Psoas muscle (tissue), 8 donors: ENCODE measurements at places on chromosomes 2 and 18. TPM values are rescaled to one million over a fixed set of nuclear protein-coding genes. Genes with fewer than 3 reads are reported as not detected.

DNA sequence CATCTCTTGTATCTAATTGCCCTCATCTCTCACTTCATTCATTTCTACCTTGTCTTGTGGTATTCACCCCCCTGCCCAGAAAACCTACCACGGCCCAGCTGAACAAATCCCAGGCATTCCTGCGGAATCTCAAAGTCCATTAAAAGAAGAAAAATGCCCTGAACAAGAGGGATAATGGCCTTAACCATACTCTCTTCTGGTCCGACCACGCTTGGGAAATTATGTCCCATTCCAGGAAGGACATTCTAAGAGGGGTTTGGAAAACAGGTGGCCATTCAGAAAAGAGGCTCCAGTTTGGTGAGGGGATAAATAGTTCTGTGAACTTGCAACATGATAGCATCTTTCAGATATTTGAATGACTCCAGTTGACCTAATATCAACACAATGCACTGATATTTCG is 349.9 kb upstream of the ZNF521 start:
- no peak for DNase-seq

- no peak for DNase-seq
These were observed 57.4 kb upstream of the PGAP1 start for GRCh38 chr2:196983934-196984333.

- DNase-seq: no peak
These were observed 9.8 kb downstream of the FZD7 start for GRCh38 chr2:202043475-202043874.

DNA sequence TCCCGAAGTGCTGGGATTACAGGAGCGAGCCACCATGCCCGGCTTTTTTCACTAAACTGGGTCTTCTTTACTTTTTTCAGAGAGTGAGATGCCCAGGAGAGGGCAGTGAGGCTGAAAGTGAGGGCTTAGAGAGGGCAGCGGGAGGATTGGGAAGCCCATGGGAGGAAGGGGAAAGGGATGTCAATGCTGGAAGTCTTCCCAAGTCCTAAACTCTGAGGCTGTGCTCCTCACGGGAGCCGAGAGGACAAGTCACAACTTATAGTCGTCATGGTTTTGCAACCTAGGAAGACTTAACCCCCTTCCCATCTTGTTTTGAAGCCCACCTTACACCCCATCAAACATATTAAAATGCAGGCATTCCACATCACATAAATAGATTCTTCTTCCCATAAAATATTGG is 15.1 kb upstream of the MEP1B start:
- no peak for DNase-seq

DNA sequence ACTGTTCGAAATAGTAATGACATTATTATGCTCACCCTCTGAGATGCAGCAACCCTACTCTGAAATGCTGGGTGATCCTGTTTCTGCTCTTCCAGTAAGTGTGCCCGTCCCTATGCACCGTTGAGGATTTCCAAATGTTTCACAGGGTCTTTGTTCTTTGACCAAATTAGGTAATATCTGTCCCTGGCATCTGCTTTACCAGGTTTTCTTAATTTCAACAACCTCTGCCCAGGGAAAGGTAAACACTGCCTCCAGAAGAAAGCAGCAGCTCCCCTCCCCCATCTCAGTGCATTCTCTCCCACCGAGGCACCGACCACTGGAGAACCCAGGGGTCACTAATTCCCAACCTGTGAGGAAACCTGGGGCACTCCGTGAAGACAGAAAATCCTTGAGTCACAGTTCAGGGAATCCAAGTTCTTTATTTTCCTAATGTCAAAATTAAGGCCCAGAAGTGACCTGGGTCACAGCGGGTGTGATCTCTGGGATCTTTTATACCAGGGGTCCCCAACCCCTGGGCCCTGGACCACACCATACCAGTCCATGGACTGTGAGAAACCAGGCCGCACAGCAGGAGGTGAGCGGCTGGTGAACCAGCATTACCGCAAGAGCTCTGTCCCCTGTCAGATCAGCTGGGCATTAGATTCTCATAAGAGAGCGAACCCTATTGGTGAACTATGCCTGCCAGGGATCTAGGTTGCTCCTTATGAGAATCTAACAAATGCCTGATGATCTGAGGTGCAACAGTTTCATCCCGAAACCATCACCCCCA is 1.2 kb upstream of the GRB14 start:
- no peak for DNase-seq

- DNase-seq: no peak
These were observed 930.7 kb downstream of the BCL11A start for GRCh38 chr2:59622599-59623308.

DNA sequence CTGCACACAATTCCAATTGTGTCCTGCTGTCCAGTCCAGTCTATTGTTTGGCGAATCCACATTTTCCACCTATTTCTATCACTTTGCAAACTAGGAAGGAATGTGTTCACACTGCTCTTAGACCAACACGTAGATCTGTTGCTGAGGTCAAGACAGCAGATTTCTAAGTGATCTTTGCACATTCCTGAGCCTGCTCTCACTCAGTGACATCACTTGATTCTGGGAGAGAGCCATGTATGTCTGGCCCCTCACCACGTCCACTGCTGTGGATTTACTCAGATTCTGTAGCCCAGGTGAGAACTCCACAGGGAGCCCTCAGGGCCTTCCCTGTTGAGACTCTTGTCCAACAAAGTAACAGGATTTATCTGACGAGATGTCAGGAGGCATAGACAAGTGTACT is 317.2 kb downstream of the TSN start:
- no peak for DNase-seq

DNA sequence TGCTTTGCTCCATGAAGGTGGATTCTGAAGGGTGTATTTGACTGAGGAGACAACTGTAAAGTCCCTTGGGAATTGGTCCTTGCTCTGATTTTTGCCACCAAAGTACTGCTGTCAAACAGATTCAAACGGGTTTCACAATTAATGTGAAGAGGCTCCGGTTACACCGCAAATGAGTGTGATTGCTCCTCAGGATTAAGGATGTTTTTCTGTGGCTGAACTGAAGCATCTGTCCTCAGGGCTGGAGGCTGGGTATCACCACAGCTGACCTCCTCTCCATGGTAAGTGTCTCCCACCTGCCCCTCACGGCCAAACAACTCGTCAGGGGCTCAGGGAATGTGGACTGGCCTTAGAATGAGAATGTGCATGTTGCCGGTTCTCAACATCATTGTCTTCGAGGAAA is 130.4 kb upstream of the NDUFV2 start:
- DNase-seq: no peak

DNA sequence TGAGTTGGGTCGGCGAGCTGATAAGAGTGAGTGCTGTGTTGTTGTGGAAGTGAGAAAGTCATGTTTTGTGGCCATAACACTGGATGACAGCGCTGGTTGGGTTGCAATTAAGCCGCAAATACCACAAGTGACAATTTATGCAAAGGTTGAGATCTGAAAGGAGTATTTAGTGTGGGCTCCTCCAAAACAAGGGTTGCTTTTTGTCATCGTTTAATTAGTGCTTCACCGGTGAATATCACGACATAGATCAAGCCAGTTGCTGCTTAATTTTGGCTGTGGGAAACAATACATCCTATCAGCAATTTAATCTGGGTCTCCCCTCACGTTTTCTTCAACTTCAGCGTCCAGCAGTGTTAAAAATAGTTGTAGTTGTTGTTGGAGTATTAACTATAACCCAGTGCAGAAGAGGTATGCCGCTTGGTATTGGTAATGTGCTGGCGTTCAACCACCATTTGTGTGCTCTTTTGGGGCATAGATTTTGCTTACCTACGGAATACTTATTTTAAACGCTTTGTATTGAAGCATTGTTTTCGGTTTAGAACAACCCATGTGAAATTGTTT is 662 bp downstream of the ACVR2A start:
- no peak for DNase-seq

The CABLES1 gene
- total RNA-seq: 1.2 TPM

The SH3BP4 gene
- 7.6 TPM for total RNA-seq

The SPAG16 gene
- total RNA-seq: 4.8 TPM

The PTGR3 gene
- total RNA-seq: 58.6 TPM

The CXCR1 gene
- total RNA-seq: 0.96 TPM

The KANSL1L gene
- total RNA-seq: 15.4 TPM

The TWIST2 gene
- 0.79 TPM for total RNA-seq
